ENCODE measurements at places on chromosomes 4 and X. TPM values are rescaled to one million over a fixed set of nuclear protein-coding genes. Genes with fewer than 3 reads are reported as not detected.

- no peak for DNase-seq
Measured at GRCh38 chr4:105598052-105598451, 45.6 kb downstream of the ARHGEF38 start.

COX7B gene
- 233 TPM for total RNA-seq

DNA sequence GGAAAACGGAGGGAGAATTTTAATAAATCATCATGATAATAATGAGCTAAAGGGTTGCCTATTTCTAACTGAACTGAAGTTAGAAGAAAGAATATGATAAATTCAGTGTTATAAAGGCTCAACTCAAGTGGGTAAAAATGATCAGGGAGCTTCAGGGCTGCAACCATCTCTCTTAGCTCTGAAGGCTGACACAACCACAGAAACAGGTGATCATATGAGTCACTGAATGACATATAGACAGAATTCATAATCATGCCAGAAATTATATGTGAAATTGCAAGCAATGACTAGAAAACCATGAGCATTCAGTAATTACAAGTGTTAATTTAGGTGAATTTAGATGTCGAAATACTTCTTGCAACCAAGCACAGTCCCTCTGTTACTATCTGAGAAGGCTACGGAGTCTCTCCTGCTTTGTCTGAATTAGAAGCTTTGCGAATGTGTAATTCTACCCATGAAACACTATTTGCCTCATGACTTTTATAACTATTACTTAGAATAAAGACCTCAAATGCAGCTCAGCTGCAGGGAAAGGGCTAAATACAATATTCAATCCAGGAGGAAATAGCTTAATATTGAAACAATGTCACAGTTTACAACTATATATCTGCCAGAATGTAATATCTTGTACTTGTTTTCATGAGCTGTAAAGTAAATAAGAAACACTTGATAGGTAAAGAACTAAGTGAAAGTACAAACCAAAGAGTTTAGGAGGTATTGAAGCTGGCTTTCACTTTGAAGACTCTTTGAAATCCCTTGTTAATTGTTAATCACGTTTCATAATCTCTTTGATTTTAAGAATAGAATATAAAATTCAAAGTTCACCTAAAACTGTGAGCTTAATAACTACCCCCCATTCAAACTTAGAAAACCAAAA, 1972.6 kb downstream of the ARAP2 start:
- no peak for DNase-seq

ESX1 gene
- not detected for total RNA-seq

GPR50 gene
- not detected for total RNA-seq

AFF2 gene
- 5.7 TPM for total RNA-seq

DNA sequence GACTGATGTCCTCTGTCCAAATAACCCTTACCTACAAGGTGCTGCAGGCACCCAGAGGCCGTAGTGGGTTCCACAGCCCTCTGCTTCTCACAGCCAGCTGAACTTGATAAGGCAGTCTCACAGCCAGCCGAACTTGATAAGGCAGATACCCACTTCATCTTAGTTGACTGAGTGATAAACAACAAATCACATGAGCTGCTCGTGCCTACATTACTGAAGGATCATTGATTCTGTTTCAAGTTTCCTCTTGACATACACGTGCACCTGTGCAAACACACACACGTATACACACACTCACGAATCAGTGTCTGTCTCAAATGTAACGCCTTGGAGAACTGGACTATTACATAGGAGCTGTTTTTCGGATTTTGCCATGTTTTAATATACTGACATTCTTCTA, 276.3 kb downstream of the DCTD start:
- DNase-seq = no peak

DNA sequence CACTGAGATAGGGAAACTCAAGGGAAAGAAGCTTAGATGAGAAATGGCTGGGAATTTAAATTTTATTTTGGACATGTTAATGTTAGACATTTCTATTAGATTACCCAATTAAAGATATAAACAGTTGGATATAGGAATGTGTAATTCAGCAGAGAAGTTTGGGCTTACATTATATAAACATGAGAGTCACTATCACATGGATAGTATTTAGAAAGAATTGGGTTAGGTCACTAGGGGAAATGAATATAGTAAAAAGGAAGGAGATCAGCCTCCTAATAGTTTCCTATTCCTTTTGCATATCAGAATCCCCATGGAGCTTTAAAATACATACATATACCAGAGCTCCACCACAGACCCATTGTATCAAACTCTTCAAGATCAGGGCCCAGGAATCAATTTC, 19.6 kb upstream of the CXCL5 start:
- no peak for DNase-seq

DNA sequence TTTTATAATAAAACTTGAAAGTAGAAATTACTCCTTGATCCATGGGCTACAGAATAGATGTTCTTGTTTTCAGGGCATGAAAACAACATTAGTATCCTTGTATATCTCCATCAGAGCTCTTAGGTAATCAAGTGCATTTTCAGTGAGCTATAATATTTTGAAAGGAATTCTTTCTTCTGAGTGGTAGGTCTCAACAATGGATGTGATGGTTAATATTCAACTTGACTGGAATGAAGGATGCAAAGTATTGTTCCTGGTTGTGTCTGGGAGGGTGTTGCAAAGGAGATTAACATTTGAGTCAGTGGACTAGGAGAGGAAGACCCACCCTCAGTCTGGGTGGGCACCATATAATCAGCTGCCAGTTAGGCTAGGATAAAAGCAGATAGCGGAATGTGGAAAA, 100.1 kb downstream of the LCORL start:
- no peak for DNase-seq

DNA sequence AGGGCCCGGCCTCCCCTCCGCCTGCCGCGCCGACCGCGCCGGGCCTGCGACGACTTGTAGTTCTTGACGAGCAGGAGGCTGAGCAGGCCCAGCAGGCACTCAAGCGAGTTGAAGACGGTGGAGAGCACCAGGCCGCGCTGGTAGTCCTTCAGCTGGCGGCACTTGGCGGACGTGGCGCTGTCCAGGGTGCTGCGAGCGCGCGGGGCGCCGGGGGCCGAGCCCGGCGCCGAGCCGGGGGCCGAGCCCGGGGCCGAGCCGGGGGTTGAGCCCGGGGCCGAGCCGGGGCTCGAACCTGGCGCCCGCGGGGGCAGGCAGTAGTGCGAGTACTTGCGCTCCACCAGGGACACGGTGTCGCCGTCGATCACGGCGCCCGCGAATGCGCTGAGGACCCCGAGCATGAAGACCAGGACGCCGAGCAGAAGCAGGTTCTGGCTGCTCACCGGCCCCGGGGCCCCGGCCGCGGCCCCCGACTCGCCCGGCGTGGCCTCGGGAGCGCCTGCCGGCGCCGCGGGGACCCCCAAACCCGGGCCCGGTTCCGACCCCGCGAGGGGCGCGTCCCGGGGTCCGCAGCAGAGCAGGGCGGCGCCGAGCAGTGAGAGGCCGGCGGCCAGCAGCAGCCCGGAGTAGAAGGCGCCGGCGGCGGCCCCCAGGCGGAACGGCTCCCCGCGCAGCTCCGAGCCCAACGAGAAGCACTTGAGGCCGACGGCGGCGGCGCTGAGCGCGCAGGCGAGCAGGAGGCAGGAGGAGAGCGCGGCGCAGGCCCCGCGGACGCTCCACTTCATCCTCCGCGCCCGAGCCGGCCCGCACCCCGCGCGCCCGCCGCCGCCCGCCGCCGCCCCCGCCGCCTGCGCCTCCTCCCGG, 584 bp downstream of the TMEM271 start:
- peak; percentile 87 for DNase-seq

DNA sequence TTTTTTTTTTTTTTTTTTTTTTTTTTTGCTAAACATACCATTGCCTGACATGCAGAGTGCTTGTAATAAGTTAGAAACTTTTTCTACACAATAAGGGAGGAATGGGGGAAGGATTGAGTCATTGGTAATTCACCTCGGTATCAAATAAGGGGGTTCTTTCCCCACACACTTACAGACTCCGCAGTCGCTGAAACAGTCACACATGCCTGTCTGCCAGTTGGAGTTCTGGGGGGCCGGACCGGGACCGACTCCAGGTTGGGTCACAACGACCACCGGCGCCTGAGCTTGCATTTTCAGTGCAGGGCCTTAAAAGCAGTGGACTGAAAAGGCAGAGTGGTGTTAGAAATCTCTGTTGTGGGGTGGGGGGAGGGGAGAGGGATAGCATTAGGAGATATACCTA, 6.9 kb downstream of the PLAC8 start:
- no peak for DNase-seq

ENPEP gene
- total RNA-seq = 39.9 TPM

DNA sequence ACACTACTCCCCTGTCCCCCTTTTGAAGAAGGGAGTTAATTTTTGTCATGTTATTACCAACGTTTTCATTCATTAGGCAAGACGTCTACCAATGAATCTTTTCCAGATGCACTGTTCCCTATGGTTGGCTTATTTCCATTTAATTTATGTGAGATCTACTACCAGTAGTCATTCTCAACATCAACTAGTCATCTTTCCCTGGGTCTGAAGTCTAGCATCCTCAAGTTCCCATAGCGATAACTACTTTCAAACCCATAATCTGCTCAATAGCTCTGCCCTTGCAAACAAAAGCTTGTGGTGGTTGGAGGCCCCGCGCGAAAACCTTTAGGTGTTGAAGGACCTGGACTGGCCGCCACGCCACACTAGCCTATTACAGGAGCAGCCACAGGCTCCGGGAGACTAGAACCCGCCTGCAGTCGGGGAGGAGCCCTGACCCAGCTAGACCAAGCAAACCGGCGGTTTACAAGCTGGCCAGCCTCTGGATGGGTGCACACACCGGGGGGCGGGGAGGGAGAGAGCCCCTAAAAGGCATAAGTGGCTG, 746 bp downstream of the PPAT start:
- DNase-seq = peak; percentile 75

GRCh38 chr4:136637071-136637777, 895.1 kb downstream of the PCDH18 start:
- no peak for DNase-seq

DNA sequence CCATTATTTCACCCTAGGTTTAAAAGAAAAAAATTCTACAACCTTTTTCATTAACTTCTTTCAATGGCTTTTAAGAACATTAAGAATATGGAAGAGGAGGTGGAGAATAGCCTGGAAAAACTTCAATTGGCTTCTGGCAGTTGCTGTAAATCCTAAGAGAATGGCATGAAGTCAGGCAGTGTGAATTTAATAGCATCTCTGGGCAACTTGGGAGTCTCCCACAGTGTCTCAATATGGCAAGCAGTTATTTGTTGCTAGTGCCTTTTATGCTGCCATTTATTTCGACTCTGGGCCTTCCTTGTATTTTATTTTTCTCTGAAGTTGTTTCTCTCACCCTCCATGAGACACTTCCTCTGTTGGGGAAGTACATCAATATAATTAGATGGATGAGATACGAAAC, 322.1 kb downstream of the CBLL2 start:
- no peak for DNase-seq

GRCh38 chr4:179666226-179666625, 2224.0 kb upstream of the AGA start:
- no peak for DNase-seq

- DNase-seq = peak; percentile 53
Measured at GRCh38 chrX:1537031-1537715, at the start of gene P2RY8. TSS of gene P2RY8 (minus strand) at chrX:1537185. CDS start at chrX:1466558, 70,627 bp downstream.

DNA sequence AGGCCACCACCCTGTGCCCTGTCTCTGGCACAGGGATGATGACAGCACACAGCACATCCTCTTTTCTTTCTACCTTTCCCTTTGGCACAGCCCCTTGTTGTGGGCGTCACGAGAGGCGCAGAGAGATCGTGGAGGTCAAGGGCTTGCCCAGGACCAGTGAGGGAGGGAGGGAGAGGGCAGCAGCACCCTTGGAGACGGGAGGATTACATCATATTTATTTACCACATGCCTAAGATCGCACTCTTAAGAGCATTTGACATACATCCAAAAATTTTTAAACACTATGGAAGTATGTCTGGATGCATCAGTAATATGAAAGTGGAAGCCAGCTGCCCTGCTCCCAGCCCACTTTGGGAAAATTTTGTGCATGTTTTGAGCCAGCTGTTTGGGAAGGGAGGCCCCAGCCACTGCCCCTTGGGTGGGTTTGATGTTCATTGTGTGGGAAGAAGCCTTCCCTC, 12.7 kb downstream of the WFS1 start:
- DNase-seq = no peak

Measured in kidney (tissue), 22 donors.